COR-L47 (cell line): ENCODE measurements at places on chromosomes 2 and 18.

GRCh38 chr18:41872206-41872605 lies 82.8 kb upstream of the PIK3C3 start:
- DNase-seq: no peak

- DNase-seq: no peak
These were observed 260.2 kb upstream of the SESTD1 start for GRCh38 chr2:179524809-179525339.

DNA sequence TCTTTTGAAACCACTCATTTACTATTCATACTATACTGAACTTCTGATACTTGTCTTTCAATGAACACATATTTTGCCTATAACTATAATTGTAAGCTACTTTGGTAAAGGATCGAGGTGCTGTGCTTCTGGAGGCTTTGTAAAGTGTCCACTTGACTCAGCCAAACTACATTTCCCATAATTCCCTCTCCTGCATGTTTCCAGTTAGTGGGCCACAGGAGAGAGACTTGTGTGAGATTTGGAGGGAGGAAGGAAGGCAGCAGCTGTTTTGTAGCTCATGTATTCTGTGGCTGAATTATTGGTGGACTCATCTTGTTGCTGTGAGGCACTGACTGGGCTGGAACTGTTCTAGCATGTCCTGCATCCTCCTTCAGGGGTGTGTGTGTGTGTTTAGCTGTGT lies 328.8 kb downstream of the ARL6IP6 start:
- no peak for DNase-seq

DNA sequence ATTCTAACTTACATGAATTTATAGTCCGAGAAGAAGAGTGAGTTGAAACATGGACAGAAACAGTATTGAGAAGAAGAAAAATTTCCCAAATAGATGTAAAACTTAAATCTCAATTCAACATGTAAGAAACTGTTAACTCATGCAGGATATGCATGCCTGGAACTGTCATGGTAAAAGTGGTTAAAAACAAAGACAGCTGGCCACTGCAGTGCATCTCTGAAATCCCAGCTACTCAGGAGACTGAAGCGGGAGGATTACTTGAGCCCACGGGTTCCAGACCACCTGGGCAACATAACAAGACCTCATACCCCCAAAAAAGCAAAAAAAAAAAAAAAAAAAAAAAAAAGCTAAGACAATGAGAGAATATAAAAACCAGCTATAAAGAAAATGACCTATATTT lies 93.0 kb upstream of the TTC27 start:
- no peak for DNase-seq

DNA sequence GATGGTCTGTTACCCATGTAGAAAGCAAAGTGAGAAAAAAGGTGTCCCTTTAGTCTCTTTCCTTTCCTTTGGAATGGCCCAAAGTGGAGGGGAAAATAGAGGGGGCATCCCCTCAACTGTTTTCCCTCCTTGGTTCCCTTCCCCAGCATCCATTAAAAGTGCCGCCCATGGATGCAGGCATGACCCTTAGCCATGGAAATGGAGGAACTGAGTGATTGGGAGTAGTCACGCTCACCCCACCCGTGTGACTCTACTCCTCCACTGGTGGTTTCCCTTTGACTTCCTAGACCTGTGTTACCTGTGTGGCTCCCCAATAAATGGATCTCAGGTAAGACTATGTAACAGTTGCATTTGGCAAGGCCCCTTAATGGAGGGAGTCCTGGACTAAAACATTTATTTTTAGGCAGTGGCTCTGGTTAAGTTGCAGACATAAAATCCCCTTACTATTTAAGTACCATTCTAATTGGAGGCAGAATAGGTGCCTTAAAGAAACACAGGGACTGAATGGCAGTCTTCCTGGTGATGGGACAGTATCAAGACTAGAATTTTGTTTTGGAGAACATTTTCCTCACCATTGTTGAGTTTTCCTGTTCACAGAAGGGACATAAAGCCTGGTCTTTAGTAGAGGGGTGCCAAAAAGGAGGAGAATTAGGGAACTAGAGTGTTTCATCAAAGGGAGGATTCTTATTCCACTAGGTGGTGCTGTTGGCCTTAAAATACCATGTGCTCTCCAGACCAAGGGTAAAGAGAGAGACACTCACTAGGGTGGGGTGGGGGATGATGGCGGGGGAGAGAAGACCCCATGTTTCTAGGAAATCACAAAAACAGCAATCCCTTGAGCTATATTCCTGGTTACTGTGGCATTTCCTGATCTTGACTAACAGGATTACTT lies 25.7 kb upstream of the PLA2R1 start:
- DNase-seq: no peak

- DNase-seq: no peak
These were observed 1.1 kb upstream of the ASAP2 start for GRCh38 chr2:9205486-9205885.
